ENCODE measurements at places on chromosomes 4 and X. TPM values are rescaled to one million over a fixed set of nuclear protein-coding genes. Genes with fewer than 3 reads are reported as not detected.

- DNase-seq: no peak
Observed at GRCh38 chr4:814312-814850, 11.5 kb downstream of the CPLX1 start.

Gene STARD8
- 2.3 TPM for polyA plus RNA-seq

Gene PGRMC1
- 58.5 TPM for polyA plus RNA-seq

Gene SOX3
- 0.03 TPM for polyA plus RNA-seq

DNA sequence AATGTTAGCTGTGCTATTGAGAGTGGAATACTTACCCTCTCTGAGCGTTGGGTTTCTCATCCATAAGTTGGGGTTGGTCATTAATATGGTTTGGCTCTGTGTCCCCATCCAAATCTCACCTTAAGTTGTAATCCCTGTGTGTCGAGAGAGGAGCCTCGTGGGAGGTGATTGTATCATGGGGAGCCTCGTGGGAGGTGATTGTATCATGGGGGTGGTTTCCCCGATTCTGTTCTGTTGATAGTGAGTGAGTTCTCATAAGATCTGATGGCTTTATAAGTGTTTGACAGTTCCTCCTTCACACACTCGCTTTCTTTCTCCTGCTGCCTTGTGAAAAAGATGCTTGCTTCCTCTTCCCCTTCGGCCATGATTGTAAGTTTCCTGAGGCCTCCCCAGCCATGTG, 391.1 kb downstream of the FAM133A start:
- DNase-seq: no peak

GRCh38 chr4:4461850-4462249, 74.9 kb downstream of the NSG1 start:
- no peak for DNase-seq

DNA sequence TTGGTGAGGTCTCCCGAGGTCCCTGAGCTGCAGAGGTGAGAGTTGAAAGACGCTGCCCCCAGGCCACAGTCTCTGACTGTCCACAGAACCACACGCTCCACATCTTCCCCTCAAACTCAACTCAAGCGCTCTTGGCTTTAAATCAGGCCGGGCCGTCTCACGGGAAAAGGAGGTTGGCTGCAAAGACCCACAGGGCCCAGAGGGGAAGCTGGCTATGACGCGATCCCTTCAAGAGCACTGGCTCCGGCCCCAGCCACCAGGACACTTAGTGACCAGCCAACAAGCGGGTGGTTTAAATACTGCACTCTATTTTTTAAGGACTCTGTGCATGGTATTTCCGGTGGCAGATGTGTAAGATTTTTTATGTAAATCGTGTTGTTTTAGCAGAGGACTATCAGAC, 19.9 kb downstream of the LRPAP1 start:
- DNase-seq: no peak

GRCh38 chr4:56976283-56976836, 1.0 kb downstream of the NOA1 start:
- no peak for DNase-seq

DNA sequence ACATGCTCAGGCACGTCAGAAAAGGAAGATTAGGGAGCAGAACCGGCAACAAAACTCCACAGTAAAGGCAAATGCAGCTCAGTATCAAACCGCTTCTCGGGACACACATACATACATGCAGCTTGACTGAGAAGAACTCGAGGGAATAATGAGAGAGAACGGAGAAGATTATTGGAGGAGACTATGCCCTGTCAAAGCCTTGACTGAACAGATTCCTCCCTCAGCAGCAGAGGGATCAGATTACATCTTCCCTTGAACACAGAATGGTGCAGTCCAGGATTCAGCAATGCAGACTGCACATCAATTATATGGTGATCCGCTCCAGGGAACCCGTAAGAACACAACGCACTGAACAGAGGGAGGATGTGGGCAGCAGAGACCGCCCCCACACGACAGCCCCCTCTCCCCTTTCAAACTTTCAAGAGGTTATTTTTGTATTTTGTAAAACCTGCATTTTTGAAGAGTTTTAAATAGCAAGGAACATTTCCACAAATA, 183.2 kb downstream of the FBXW7 start:
- DNase-seq: peak; percentile 97

Gene HOPX
- polyA plus RNA-seq: 2.0 TPM

DNA sequence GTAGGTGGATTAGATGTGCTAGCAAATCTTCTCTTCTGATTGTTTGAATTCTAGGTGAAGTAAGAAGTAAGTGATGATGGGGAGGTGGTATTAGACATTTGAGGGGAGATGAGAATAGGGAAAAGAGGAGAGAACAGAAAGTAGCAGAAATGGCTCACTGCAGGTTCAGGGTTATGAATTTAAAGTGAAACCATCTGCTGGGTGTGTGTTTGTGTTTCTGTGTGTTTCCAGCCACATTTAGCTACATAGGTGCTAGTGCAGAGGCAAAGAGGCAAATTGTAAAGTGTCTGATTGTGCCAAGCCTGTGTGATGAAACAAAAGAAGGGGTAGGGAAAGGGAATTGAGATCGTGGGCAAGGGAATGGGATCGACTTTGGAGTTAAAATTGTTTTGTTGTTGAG, 50.6 kb downstream of the ZFX start:
- DNase-seq: no peak

Gene NEIL3
- polyA plus RNA-seq: 4.5 TPM

Gene SMIM31
- polyA plus RNA-seq: not detected

Gene IQCM
- not detected for polyA plus RNA-seq

- no peak for DNase-seq
Observed at GRCh38 chrX:109345856-109346255, 136.0 kb downstream of the GUCY2F start.

- peak; percentile 87 for DNase-seq
Observed at GRCh38 chr4:114087596-114088230, 108.3 kb upstream of the ARSJ start.

Gene PRR32
- not detected for polyA plus RNA-seq

- DNase-seq: peak; percentile 80
Observed at GRCh38 chr4:149781150-149781549, 34.5 kb downstream of the IQCM start.

- DNase-seq: no peak
Observed at GRCh38 chr4:2305766-2306501, 44.0 kb upstream of the MXD4 start.

DNA sequence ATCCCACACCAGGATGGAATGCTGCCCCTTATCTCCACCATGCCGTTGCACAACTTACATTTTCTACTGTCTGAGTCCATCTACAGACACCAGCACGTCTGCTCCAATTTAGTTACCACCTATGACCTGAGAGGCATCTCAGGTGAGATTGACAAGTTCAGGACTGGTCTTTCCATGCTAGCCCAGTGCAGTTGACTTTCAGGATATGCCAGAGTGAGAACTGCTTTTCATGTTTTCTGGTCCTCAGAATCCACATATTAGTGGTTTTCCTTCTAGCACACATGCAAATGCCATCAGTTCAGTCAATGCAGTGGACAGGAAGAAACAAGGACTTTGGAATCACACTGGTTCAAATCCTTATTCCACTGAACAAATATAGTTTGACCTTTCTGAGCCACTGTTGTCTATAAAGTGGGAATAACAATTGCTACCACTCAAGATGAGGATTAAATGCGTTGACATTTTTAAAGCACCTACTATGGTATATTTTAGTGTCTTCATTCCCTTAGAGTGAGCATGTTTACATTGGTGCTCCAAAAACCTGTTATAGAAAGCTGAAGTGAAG, 38.1 kb upstream of the ANXA3 start:
- no peak for DNase-seq

- peak; percentile 80 for DNase-seq
Observed at GRCh38 chr4:99390055-99390454, 37.5 kb upstream of the ADH1C start.

DNA sequence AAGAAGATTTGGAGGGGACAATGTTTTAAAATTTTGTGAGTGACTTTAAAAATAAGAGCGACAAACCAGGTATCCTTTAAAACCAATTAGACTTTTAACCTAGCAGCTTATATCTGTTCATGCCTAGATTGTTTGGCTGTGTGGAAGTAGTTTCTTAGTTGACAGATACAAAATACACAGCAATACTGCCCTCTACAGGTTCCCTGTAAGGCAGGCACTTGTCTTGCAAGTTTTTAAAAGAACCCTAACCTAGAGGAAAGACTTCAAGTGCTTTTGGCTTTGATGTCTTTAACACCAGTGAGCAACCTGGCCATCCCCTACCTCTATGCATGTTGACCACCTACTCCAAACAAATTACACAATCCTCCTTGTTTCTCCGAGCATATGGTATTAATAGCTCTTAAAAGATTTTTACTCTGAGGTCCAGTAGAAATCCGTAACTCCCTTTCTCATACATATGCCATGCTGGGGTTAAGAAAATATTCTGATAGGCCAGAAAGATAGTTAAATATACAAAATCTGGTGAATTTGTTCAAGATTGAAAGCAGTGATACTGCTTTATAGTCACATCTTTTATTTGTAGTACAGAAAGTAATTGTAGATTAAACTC, 273.0 kb downstream of the ARHGAP24 start:
- DNase-seq: peak; percentile 83

Gene C1GALT1C1
- polyA plus RNA-seq: 19.1 TPM

- no peak for DNase-seq
Observed at GRCh38 chrX:111447298-111447697, 35.3 kb upstream of the DCX start.

Gene FAM47A
- polyA plus RNA-seq: not detected

- peak; percentile 12 for DNase-seq
Observed at GRCh38 chrX:24426340-24426913, 38.7 kb upstream of the PDK3 start.

DNA sequence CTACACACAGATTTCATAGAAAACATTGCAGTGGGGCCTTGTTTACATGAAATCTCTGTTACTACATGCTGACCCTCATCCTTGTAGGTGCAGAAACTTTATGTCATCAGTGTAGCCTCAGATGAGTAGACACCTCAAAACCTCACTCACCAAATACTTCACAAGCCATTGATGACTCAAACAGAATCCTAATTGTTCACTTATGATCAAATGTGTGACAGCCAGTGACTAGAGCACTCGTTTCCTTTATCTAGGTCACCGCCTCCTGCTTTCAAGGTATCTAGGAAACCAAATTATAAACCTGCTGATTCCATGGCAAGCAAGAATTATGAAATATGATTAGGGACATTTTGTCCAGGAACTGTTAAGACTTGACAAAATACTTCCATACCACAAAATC, 255.8 kb upstream of the GPRIN3 start:
- DNase-seq: no peak

Gene ELF4
- 18.4 TPM for polyA plus RNA-seq

Gene ATOH1
- polyA plus RNA-seq: not detected

Gene IL9R
- not detected for polyA plus RNA-seq

DNA sequence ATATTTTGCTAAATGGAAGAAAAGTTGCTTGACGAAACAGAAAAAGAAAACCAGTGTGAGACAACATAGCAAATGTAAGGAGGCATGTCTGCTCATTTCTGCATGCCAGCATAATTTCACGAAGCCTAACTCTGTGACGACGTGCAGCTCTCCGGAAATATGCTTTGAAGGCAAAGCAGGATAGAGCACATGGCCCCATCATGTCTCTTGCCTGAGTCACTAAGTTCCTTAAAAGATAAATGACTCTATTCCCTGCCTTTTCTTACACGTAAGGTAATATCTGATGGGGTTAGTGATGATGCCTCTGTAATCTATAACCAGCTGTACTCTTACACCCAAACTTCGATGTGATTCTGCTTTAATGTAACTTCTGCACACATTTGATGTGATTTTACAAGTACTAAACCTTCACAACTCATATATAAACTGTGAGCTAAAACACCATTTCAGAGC, 64.5 kb downstream of the ANXA3 start:
- peak; percentile 70 for DNase-seq

GRCh38 chrX:23482561-23482960, 147.9 kb downstream of the PTCHD1 start:
- DNase-seq: no peak

DNA sequence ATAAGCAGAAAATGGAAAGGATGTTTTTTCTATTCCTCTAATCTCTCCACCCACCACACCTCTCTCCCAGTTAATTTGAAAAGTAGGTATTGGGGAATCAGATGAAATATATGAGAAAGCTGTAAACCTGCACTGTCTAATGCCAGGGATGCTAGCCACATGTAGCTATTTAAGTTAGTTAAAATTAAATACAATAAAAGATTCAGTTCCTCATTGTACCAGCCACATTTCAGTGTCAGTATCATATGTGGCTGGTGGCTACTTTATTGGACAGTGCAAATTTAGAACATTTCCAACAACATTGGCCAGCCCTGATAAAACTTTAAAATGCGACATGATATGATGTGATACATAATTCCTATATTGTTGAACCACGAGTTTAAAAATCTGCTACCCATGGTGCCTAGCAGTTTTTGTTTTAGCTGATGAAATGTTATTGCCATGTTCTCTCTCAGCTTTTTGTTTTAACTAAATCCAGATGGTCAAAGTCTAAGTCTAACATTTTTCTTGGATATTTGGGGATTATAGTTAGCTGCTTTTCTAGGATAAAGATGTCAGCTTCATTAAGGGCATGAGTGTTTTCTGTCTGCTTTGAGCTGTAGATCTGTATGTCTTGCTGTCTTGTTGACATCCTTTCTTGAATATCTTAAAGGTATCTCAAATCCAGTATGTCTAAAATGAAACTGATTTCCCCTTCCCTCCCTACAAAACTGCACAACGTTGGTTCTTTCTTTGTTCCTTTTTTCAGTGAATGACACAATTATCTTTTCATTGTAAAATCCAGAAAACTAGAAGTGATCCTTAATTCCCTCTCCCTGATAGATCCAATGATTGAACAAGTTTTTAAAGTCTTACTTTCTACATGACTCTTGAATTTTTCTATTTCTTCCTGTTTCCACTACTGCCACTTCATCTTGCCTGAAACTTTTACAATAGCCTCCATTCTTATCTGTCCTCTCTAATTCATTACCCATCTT, 6.2 kb downstream of the ARFIP1 start:
- no peak for DNase-seq

DNA sequence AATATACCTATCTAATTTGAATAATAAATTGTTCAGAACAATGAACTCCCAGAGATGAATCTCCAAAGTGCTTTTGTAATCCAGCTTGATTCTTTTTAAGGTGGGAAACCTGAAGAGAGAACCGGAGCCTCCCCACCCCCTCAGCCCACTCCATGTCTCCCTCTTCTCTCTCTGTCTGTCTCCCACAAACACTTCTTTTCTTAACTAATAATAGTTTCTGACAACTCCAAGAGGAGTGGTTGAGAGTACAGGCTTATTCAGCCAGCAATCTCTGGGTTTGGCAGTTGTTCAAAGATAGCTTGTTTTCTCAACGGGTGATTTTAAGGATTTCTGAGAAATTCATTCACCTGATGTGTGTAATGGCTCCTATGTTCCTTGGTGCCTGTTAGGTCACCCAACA, 23.4 kb downstream of the PPP4R3C start:
- no peak for DNase-seq

DNA sequence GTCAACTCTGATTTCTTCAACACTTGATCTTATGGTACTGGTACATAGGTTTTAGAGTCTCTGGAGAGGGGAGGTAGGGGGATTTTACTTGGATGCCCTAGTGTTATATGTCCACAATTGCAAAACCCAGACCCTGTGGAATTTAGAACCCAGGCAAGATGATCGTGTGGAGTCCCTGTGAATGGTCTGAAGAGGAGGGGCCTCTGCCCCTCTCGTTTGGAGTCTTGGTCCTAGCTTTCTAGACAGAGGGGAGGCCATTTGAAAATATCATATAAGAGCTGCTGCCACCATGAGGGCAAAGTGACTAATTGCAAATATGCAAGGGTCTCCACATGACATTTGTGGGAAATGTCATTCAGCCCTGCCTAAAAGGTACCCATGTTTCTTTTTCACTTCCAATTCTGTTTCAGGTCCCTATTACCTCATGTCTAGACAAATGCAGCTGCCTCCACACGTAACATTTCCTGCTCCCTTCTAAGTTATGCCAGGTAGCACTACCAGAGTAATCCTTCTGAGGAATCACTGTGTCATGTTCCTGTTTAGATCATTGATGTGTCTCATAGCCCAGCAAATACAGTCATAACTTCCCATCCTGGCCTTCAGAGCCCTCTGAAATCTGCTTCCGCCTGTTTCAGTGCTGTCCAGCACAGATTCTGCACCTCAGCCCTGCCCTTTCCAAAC, 126.8 kb downstream of the KLHL8 start:
- DNase-seq: peak; percentile 72
